Kidney capillary endothelial cell (primary cell): ENCODE measurements at places on chromosomes 3 and 15.

GRCh38 chr3:59049671-59050331 is at the start of gene CFAP20DC:
TSS of gene CFAP20DC (minus strand) at chr3:59050025. CDS start at chr3:59049631, 394 bp downstream.
- peak; percentile 91 for DNase-seq

DNA sequence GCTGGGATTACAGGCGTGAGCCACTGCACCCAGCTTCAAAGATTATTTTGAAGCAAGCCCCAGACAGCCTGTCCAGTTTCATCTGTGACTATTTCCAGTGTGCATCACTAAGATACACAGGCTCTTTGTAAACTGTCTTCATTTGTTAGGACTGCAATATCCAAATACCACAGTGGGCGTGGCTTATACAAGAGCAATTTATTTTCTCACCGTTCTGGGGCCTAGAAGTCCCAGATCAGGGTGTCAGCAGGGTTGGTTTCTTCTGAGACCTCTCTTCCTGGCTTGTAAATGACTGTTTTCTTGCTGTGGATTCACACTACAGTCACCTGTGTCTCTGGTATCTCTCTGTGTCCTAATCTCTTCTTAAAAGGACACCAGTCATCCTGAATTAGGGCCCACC is 59.7 kb downstream of the RLBP1 start:
- no peak for DNase-seq

GRCh38 chr3:121232309-121233225 is 313.2 kb downstream of the POLQ start:
- DNase-seq: no peak

DNA sequence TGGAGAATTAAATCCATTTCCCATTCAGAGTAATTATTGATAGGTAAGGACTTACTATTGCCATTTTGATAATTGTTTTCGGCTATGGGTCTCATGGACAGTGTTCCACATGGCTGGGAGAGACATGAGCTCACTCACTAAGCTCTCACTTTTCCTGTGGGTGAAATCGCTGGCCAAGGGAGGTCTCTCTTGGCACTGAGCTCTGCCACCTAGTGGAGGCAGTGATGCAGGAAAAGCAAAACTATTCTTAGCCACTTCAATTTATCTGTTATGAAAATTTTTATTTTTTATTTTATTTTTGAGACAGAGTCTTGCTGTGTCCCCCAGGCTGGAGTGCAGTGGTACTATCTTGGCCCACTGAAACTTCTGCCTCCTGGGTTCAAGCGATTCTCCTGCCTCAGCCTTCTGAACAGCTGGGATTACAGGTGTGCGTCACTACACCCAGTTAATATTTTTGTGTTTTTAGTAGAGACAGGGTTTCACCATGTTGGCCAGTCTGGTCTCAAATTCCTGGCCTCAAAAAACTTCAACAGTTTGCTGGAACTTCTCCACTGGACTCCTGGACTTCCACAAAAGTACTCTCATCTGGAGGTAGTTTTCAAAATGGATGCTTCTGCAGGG is 4.7 kb upstream of the RNF13 start:
- DNase-seq: peak; percentile 74
